Activated CD8-positive, alpha-beta T cell treated with anti-CD3 and anti-CD28 coated beads, Interleukin-2, amount 10 ng/mL, durations not matched to agents 7 days and 5 days (primary cell): ENCODE measurements at places on chromosomes 13 and 19.

GRCh38 chr19:37902668-37903067 lies 3.7 kb downstream of the WDR87 start:
- peak; percentile 89 for DNase-seq

- no peak for DNase-seq
These were observed 167.6 kb downstream of the PTPRS start for GRCh38 chr19:5172859-5173630.

GRCh38 chr19:4379383-4380253 lies 20.7 kb downstream of the SH3GL1 start:
- DNase-seq: peak; percentile 62

- DNase-seq: no peak
These were observed 692.7 kb downstream of the UQCRFS1 start for GRCh38 chr19:28519952-28520861.

GRCh38 chr13:85528491-85529217 lies 270.6 kb downstream of the SLITRK6 start:
- no peak for DNase-seq

GRCh38 chr19:16628984-16629691 lies 1.1 kb upstream of the MED26 start:
- DNase-seq: peak; percentile 35

DNA sequence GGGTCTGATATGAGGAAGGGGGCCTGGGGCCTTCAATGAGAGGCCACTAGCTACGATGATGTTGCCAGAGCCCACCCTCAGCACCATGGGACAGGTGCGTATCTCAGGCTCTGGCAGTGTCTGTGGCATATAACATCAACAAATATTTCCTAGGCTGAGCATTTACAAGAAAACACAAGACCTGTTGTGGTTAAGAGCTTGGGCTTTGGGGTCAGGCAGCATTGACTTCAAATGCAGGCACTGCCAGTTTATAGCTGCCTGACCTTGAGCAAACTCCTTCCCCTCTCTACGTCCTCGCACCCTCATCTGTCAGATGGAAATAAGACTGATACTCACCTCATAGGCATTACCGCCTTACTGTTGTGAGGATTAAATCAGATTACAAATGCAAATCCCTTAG lies 156.0 kb downstream of the KATNAL1 start:
- DNase-seq: peak; percentile 50
